Fibroblast of the conjunctiva (primary cell): ENCODE measurements at places on chromosomes 6 and 20.

- DNase-seq = no peak
Observed at GRCh38 chr6:8940356-8940755, 505.0 kb upstream of the SLC35B3 start.

DNA sequence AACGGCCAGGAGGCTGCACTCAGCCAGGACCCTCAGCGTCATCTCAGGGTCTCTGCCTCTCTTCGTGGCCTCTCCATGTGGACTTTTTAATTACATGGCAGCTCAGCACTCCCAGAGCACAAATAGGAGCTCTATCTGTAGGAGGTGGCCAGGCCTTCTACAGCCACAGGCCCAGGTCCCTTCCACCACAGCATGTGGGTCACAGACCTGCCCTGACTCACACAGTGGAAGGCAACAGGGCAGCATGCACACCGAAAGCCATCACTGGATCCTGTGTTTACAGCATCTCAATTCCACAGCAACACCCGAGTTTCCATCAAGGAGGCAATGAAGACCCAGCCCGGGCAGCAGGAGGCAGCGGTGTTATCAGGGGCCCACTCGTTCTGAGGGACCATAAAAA is 65.8 kb upstream of the CD93 start:
- DNase-seq = no peak

GRCh38 chr6:105917038-105917695 is 169.0 kb upstream of the PRDM1 start:
- no peak for DNase-seq

DNA sequence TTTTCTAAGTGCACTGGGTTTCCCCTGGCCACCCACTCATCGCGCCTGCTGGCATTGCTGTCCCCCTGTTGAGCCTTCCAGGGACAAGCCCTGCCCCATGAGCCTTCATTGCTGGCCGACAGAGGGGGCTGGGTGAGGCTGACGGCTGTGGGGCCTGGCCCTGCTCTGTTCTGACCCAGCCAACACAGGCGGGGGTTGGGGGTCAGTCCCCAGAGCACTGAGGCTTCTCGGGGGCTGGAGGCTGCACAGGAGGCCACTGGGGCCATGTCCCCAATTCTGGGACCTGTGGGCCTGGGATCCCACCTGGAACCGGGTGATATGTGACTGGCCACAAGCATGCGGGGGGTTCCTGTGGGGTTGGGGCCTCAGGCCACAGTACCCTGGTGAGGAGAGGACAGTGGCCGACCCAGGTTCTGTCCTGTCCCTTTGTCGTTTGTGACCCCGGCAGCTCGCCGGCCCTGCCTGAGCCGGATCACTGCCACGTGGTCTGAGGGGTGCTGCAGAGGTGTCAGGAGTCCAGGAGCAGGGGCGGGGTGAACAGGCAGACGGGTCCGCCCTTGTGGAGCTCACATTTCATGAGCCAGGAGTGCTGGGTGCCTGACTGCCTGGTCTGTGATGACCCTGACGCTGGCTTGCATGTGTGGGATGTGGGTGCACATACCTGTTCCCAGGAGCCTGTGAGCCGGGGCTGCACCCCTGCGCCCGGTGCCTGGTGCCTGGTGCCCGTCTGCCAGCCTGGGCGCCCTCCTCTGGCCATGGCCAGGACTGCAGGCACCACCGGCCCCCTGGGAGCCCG is 2.1 kb upstream of the COL20A1 start:
- DNase-seq = no peak

DNA sequence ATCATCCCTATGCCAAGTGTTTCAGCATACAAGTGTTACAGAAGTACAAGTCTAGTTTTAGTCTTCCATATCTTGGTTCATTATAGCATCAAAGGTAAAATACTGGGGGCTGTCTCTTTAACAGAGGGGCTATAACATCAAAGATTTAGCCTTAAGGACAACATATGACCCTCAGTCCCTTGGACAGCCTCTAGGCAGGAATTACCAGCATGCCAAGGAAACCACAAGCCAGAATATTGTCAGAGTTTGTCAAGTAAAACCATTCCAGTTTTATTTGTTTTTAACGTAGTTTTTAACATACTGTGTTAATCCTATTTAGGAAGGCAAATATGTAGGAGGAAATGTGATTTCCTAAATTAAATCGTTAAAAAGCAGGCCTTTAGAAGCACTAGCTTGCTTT is 18.6 kb downstream of the ZKSCAN8 start:
- no peak for DNase-seq
